ENCODE measurements at places on chromosomes 2 and 18.

- DNase-seq = no peak
Measured at GRCh38 chr2:46772500-46772899, 143.1 kb downstream of the MCFD2 start.

GRCh38 chr2:226115832-226116200, 683.8 kb downstream of the IRS1 start:
- no peak for DNase-seq

GRCh38 chr2:11056614-11057013, 98.7 kb upstream of the SLC66A3 start:
- DNase-seq = no peak

- DNase-seq = no peak
Measured at GRCh38 chr2:66771359-66771976, 336.5 kb downstream of the MEIS1 start.

- no peak for DNase-seq
Measured at GRCh38 chr2:128557831-128558241, 239.2 kb upstream of the HS6ST1 start.

DNA sequence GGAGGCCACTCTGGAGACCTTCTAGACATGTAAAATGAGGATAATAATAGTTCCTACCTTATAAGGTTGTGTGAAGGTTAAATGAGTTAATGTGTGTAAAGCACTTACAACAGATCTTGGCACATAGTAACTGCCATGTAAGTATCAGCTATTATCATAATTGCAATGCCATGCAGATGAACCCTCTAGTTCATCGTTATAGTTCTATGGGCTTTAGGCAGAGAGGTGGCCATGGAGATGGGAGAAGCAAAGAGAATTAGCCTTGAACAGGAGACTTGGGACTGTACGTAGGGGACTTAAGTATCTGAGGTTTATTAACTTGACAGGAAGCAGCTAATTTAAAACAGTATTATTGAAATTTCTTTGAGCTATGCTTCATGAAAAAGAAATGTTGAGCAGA, 151.8 kb downstream of the PIK3C3 start:
- DNase-seq = no peak

All from head of caudate nucleus (tissue), 42 donors.